ENCODE measurements at places on chromosomes 7 and 10. TPM values are rescaled to one million over a fixed set of nuclear protein-coding genes. Genes with fewer than 3 reads are reported as not detected.

DNA sequence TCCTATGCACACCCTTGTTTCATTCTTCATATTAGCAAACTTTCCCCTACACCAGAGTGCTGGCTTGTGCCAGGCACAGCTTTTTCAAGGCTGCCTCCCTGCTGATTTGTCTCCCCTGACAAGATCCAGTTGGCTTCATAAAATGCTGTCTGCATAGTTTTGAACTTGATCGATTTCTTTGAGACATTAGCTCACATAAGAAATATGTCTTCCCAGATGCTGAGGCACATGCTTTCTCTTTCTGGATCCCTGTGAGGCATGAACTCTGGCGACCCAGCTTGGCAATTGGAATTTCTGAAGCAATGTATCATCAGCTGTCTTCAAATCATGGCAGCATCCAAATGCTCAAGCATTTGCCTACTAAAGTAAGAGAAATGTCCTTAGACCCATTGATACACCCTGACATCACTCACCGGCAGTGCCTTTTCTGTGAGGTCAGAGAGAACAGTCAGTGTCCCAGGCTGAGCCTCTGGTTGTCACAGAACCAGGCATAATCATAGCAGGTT, 616.4 kb upstream of the GHITM start:
- DNase-seq = no peak
- H3K4me3 ChIP-seq = no peak overlapping the region

- no peak overlapping the region for H3K4me3 ChIP-seq
- H3K27me3 ChIP-seq = no peaks in the 10 kb centered on the region
- H3K36me3 ChIP-seq = peaks cover 6% of the 10 kb centered on the region
- no peak for DNase-seq
- H3K27ac ChIP-seq = no peak overlapping the region
- H3K4me1 ChIP-seq = no peaks in the 10 kb centered on the region
Measured at GRCh38 chr7:154698726-154699291, 304.1 kb downstream of the PAXIP1 start.

- no peak overlapping the region for H3K4me3 ChIP-seq
- peaks cover 12% of the 10 kb centered on the region for H3K27me3 ChIP-seq
- peaks cover 7% of the 10 kb centered on the region for H3K4me1 ChIP-seq
Measured at GRCh38 chr10:66928776-66929175, 2.9 kb downstream of the LRRTM3 start.

- peak overlapping the region; percentile 78 for H3K4me3 ChIP-seq
- H3K27ac ChIP-seq = peak overlapping the region; percentile 79
- H3K36me3 ChIP-seq = no peaks in the 10 kb centered on the region
- H3K4me1 ChIP-seq = peaks cover 70% of the 10 kb centered on the region
- DNase-seq = peak; percentile 69
Measured at GRCh38 chr10:34721208-34721840, 93.8 kb downstream of the PARD3 start.

DNA sequence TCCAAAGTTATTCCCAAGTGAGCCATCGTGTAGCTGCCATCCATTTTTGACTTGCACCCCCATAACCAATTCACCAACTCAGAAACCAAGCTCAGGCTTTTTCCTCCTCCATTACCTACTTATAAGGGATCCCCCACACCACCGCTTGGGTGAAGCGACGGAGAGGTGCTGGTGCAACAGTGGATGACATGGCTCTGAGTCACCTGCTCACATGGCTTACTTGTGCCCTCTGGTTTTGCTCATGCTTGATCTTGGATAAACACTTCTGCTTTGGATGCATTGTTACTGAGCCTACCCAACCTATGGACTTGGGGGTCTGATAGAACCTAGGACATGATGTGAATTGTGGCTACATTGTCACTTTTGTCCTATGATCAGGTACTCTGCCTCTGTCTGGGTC, 12.0 kb upstream of the AKR1B1 start:
- no peak overlapping the region for H3K4me3 ChIP-seq
- peaks cover 39% of the 10 kb centered on the region for H3K4me1 ChIP-seq
- no peaks in the 10 kb centered on the region for H3K27me3 ChIP-seq
- peak; percentile 80 for DNase-seq
- H3K36me3 ChIP-seq = peaks cover 6% of the 10 kb centered on the region
- H3K27ac ChIP-seq = no peak overlapping the region

DNA sequence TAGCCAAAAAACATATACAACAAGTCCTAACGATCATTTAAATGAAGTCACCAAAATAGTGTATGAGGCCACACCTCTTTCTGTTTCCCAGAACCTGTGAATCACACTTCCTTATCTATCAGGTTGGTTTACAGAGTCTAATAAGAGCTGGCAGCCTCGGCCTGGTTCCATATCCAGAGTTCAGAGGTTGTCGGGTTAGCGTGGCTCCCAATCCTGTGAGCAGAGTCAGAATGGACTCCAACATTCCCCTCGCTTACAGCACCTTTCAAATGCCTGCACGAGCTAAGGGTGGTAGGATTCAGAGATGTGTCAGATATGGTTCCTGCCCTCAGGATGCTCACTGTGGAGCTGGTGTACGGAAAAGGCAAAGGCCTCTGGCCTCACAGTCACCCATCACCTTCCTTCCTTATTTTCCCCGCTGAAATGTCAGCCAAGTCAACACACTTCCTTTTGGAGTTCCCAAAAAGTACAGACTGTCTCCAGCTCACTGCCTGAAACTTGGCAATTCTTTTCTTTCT, 6.0 kb downstream of the IL15RA start:
- no peak overlapping the region for H3K4me3 ChIP-seq
- H3K27me3 ChIP-seq = peaks cover 2% of the 10 kb centered on the region
- H3K27ac ChIP-seq = no peak overlapping the region
- no peaks in the 10 kb centered on the region for H3K36me3 ChIP-seq

GRCh38 chr10:102635377-102635776, 8.9 kb upstream of the TRIM8 start:
- no peak for DNase-seq
- H3K36me3 ChIP-seq = no peaks in the 10 kb centered on the region
- peak overlapping the region; percentile 96 for H3K27ac ChIP-seq
- H3K4me3 ChIP-seq = no peak overlapping the region

The ACBD5 gene
- total RNA-seq = 19.8 TPM

DNA sequence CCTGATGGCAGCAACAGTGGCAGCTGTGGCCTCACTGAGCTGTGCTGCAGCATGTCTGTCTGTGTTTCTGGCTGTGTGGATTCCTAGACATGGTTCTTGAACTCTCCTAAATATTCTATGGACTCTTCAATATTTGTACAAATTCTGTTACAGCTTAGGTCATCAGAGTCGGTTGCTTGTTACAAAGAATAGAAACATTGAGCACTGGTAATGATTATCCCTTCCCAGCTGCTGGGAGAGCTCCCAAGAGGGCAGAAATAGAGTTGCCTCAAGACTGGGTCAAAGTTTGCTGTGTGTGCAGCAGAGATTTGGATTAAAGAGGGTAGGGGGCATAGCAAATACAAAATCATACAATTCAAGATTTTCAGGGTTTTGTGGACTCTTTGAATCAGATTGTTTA, 337.1 kb upstream of the AKR1E2 start:
- no peak overlapping the region for H3K27ac ChIP-seq
- no peaks in the 10 kb centered on the region for H3K27me3 ChIP-seq
- DNase-seq = no peak
- 0 out of 2 replicates have a peak, but pooled peaks cover 4% of the 10 kb centered on the region for H3K36me3 ChIP-seq
- H3K4me3 ChIP-seq = no peak overlapping the region
